ENCODE measurements at places on chromosomes 5 and 9.

DNA sequence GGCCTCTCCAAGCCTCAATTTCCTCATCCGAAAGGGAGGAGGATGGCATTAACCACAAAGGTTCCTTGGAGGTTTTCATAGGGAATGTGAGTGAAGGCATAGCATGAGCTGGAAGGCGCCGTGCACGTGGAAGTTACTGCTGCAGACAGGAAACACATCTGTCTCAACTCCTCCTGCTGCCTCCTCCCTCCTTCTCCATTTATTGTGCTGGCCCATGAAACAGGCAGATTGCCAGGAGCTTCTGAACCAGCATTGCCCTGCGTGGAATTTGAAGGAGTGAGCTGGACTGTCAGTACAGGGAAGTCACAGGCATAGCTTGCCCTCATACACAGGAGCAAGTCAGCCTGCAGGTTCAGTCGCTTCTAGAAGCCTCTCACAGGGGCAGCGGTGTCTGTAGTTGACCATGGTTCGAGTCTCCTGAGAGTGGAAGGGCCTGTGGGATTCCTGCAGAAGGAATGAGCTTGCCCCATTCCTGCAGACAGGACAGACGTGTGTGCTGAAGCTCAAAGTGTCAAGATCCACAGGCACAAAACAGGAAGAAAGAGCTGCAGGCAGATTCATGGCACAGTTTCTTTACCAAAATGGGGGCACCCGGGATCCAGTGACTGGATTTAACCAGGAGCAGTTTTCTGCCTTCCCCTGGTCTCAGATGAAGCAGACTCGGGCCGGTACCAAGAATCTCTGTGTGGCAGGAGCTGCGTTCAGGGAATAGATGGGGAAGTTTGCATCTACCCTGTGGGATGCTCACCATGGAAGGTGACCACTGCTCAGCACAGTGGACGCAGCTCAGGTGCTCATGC, 48.7 kb upstream of the CTSL start:
- DNase-seq = no peak

- DNase-seq = no peak
Observed at GRCh38 chr5:133888625-133888991, 79.8 kb downstream of the C5orf15 start.

- DNase-seq = no peak
Observed at GRCh38 chr9:77769246-77769645, 121.1 kb upstream of the GNA14 start.

- no peak for DNase-seq
Observed at GRCh38 chr9:4530375-4530774, 40.1 kb downstream of the SLC1A1 start.

GRCh38 chr9:37984672-37985611, 81.0 kb upstream of the SLC25A51 start:
- no peak for DNase-seq

- DNase-seq = no peak
Observed at GRCh38 chr5:79685627-79686026, 4.0 kb upstream of the CMYA5 start.

DNA sequence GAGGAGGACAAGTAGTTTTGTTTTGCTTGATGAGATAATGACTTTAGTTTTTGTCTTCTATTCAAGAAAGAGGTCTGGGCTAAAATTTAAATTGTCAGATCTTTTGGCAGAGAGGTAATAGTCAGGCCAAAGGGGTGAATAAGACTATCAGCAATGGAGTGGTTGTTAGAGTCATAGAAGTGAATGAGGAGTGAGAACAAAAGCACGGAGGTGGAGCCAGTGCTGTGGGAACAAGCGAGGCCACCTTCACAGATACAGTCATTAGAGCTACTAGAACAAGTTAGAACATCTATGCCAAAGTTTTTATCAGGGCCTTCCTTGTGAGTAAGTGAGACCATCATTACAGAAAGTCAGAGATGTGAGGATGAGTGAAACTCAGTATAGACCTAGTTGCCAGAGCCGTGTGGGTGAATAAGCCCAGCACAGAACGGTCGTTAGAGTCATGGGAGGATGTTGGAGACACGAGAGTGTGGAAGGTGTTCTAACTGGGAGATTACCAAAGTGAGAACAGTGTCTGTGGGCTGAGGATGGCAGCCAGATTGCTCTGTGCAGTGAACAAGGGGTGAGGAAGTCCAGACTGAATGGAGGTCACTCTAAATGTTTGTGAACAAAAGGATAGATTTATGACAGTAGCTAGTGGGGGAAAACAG, 135.1 kb downstream of the RPS23 start:
- DNase-seq = no peak

DNA sequence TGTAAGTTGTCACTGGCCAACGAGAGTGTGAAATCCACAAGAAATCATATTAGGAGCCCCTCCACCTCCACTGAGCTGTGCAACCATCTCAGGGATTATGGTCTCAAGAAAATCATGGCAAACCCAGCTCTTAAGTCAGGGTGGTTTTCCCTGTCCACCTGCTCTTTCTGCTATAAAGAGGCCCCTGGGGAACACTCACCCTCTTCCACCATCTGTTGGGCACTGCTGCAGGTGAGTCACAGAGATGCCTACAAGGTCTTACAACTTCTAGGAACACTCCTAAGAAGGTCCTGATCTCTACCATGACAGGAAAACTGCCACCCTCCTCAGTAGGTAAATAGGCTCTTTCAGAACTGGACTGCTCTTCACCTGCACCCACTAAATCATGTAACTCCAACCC, 61.8 kb downstream of the DRD1 start:
- DNase-seq = no peak

- no peak for DNase-seq
Observed at GRCh38 chr5:82861701-82862100, 215.5 kb downstream of the TMEM167A start.

- DNase-seq = no peak
Observed at GRCh38 chr9:91160181-91160580, 201.5 kb downstream of the AUH start.

GRCh38 chr5:65327582-65327981, 154.1 kb downstream of the ADAMTS6 start:
- DNase-seq = no peak

GRCh38 chr5:107950776-107951175, 280.0 kb upstream of the EFNA5 start:
- no peak for DNase-seq

- DNase-seq = no peak
Observed at GRCh38 chr5:157331807-157332206, 65.9 kb downstream of the CYFIP2 start.

DNA sequence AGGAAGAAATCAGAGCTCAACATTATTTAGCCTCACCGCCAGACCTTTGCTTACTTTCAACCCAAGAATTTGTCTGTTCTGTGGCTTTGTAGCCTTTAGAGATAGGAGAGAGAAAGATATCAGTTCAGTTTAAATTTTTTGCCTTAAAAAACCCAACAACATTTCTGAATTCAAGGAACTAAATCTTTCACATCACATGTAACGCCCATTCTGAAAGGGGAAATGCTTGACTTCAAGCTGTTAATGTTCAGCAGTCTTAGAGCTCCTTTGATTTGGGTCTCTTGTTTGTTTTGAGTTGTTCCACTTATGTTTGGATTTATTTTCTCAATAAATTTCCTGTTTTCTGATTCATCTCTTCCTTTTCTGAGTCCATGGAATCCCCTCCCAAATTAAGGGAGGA, 294.5 kb downstream of the ARHGAP26 start:
- DNase-seq = no peak

- no peak for DNase-seq
Observed at GRCh38 chr5:2192496-2192895, 309.8 kb upstream of the IRX4 start.
